ENCODE measurements at places on chromosomes 6 and 20.

DNA sequence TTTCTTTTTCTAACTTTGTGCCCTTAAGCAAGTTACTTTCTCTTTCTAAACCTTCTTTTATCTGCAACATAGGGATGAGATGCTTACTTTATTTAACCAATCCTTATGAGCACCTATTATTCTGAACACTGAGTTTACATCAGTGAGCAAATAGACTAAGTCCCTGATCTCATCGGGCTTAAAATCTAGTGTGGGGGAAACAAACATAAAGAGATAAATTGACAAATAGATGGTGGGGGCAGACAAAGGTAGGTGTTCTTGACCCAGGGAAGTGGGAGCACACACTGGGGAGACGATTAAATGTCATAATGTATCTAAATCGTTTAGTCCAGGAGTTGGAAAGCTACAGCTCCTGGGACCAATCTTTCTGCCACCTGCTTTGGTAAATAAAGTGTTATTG lies 129.6 kb downstream of the TFAP2C start:
- DNase-seq: no peak

- DNase-seq: peak; percentile 38
Observed at GRCh38 chr6:32700391-32701040, 34.1 kb upstream of the HLA-DQB1 start.

GRCh38 chr20:62305149-62305764 lies 2.5 kb downstream of the ADRM1 start:
- no peak for DNase-seq

DNA sequence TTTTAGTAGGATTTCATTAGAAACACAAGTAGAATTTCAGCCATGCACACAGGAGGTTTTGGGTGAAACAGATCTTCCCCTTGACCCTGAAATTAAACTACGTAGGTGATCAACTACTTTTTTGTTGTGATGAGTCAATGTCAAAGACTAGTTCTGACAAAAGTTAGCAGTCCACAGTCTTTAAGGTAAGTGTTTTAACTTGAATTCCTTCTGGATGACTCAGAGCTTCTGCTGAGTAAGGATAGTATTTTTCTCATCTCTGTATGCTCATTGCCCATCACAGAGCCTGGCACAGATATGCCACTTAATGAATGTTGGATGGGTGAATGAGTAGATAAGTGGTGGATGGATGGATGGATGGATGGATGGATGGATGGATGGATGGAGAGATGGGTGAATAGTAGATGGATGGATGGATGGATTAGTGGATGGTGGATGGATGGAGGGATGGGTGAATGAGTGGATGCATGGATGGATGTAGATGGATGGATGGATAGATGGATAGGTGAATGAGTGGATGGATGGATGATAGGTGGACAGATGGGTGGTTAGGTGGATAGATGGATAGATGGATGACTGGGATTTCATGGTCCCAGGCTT lies 165.3 kb downstream of the ZMYND8 start:
- no peak for DNase-seq

- no peak for DNase-seq
Observed at GRCh38 chr6:149284904-149285303, 32.6 kb upstream of the TAB2 start.

- DNase-seq: no peak
Observed at GRCh38 chr6:92341201-92341600, 1078.2 kb downstream of the EPHA7 start.

DNA sequence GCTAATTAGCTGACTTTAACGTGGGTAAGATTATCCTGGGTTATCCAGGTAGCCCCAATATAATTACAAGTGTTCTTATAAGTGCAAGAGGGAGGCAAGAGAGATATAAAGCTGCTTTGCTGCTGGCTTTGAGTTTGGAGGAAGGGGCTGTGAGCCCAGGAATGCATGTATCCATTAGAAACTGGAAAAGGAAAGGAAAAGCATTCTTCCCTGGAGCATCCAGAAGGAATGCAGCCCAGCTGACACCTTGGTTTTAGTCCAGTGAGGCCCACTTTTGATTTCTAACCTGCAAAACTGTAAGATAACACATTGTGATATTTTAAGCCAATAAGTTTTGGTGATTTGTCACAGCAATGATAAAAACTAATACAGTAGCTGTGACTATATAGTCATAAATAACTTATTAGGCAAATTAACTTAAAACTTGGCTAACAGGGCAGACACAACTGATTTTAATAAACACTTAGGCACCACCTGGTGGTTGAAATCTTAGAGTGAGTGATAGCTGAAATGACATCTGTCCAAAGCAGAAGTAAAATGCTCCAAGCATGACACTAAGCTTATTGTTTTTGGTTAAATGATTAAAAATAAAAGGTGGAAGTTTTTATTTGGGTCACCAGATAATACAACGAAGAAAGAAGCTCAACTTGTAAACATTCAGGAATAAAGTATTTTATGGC lies 35.6 kb downstream of the ADGRF4 start:
- peak; percentile 13 for DNase-seq

- DNase-seq: no peak
Observed at GRCh38 chr6:84018453-84019061, 15.0 kb upstream of the MRAP2 start.

- peak; percentile 20 for DNase-seq
Observed at GRCh38 chr6:89792881-89793280, 26.7 kb downstream of the MDN1 start.

GRCh38 chr6:155228546-155229166 lies 35.2 kb upstream of the CLDN20 start:
- no peak for DNase-seq

- DNase-seq: peak; percentile 60
Observed at GRCh38 chr6:1496836-1497760, 107.7 kb downstream of the FOXF2 start.

DNA sequence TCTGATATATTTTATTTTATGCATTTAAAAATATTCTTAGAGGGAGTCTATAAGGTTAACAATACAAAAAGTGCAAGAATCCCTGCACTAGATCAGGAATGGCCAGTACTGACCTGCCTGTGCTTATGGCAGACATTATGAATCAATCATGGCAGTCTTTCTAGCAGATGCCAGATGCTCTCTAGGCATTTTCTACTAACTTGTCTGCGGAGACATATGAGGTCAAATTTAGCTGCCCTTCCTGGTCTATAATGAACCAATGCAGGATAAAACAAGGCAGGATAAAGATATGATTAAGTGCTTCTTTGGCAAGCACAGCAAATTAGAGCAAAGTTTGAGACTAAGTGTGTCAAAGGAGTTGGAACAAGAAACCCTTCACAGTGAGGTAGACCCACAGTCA lies 46.6 kb upstream of the RNF24 start:
- no peak for DNase-seq

DNA sequence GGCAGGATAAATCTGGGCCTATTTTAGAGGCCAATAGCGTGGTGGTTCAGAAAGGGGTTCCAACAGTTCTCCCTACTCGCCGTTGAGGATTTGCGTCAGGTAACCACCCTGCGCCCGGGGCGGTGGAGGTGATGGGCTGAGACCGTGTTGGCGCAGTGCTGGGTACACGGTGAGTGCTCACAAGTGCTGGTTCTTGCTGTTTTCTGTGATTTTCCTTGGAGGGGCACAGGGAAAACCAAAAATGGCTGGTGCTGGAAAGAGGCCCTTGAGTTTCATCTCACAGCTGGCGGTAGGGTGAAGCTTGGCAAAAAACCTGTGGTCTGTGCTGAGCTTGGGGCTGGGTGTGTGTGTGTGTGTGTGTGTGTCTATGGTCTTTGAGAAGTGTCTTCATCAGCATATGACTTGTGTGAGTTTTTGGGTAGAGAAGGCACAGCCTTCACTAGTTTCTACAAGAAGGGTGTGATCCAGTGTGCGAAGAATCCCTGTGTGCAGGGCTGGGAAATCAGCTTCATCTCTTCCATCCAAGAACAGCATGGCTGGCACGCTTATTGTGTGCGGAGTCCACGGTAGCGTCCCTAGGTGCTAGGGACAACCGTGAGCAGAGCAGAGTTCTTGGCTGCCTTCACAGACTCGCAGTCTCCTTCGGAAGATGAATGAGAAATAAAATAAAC lies 35.3 kb upstream of the SCRT2 start:
- DNase-seq: no peak

- no peak for DNase-seq
Observed at GRCh38 chr6:15316754-15317153, 70.9 kb downstream of the JARID2 start.

DNA sequence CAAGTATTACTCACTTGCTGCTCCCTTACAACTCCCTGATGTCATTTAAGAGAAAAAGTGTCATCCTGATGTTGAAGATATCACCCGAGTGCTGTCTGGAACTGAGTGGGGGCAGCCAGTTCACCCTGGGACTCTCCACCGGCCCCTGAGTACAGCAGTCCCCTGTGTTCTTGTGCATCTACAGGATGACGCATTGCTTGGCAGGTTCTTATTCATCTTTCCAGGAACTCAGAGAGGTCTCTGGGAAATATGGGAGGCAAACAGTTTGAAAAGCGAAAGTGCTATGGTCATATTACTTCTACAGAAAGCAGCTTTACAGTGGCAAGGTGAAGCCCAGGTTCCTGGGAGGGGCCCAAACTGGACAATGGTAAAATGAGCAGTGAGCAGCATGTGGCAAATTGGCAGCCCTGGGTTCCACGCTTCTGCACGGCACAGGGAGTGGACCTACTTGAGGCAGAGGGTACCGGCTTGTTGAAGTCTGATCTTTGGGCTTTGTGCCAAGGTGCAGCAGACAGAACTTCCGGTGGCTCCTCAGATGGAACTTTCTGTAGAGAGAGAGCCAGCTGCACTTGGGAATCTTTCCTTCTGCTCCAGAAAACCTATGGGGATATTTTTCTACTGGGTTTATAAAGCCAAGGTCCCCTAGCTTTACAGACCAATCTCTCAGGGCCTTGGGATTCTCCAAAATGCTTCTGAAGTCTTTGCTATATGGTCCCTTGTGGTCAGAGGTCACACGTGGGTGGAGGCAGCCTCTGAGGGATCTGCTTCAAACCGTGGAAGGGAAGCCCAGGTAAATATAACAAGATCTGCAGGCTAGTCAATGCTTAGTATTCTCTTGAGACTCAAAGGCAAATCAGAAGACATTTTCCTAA lies 128.3 kb downstream of the MAP3K7 start:
- DNase-seq: no peak

DNA sequence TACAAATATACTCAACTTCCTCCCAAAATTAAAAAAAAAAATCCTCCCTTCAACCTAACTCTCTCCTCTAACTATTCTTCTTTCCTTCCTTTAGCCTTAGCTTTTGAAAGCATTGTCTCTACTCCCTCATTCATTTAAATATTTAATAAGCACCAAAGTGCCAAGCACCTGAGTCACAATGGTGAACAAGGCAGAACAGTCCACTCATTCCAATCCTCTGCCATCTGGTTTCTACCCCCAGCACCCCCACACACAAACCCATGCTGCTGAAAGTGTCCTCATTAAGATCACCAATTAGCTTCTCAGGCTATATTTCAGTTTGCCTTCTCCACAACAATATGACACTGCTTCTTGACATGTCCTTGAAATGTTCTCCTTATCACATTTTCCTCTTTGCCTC lies 76.3 kb downstream of the DTNBP1 start:
- DNase-seq: no peak

- DNase-seq: no peak
Observed at GRCh38 chr20:1803932-1804501, 91.2 kb upstream of the SIRPA start.

- no peak for DNase-seq
Observed at GRCh38 chr6:5941188-5941587, 65.5 kb downstream of the NRN1 start.

DNA sequence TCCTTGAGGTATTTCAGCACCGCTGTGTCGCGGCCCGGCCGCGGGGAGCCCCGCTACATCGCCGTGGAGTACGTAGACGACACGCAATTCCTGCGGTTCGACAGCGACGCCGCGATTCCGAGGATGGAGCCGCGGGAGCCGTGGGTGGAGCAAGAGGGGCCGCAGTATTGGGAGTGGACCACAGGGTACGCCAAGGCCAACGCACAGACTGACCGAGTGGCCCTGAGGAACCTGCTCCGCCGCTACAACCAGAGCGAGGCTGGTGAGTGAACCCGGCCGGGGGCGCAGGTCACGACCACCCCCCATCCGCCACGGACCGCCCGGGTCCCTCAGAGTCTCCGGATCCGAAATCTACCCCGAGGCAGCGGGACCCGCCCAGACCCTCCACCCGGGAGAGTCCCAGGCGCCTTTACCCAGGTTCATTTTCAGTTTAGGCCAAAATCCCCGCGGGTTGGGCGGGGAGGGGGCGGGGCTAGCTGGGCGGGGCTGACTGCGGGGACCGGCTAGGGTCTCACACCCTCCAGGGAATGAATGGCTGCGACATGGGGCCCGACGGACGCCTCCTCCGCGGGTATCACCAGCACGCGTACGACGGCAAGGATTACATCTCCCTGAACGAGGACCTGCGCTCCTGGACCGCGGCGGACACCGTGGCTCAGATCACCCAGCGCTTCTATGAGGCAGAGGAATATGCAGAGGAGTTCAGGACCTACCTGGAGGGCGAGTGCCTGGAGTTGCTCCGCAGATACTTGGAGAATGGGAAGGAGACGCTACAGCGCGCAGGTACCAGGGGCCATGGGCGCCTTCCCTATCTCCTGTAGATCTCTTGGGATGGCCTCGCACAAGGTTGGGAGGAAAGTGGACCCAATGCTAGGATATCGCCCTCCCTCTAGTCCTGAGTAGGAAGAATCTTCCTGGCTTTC lies 693 bp downstream of the HLA-F start:
- DNase-seq: no peak

- peak; percentile 27 for DNase-seq
Observed at GRCh38 chr6:20092071-20092566, 120.2 kb downstream of the MBOAT1 start.

DNA sequence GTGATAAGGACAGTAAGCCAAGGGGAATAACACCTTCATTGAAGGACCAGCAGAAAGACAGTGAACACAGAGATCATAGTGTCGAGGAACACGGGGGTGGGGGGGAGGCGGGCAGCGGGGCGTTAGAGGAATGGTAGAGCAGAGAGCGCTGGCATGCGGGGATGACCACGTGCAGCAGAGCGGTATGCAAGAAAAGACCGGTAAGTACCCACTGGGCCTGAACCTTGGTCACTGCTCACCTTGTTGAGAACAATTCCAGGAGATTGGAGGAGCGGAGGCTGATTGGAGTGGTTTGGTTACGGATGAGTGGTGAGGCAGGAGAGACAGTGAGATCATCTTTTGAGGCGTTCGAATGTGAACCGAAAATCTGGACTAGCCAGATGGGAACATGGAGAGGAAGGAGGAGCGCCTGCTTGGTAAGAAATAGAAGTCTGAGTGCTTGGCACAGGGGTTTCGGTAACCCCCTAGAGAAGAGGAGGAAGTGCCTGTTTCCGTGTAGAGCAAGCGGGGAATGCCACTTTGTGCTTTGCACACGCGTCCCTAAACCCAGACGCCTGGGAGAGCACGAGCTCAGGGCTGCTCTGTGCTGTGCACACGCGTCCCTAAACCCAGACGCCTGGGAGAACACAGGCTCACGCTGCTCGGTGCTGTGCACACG lies 70.0 kb downstream of the FAM120B start:
- DNase-seq: no peak

DNA sequence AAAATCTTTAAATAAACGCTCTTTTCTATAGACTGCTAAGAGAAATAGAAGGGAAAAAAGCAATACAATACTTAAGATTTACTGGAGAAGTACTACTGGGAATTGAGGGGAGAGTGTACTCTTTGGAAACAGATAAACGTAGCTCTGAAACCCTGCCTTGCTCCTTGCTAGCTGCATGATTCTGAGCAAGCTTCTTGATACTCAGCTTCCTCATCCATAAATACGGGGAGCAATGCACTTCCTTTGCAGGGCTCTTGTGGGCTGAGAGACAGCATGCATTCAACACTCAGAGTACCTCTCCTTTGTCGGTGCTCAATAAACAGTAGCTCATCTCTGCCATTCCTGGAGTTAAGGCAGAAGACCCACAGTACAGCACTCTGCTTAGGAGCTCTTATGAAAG lies 159.7 kb downstream of the BTBD9 start:
- no peak for DNase-seq

Measured in NCI-H2081 (cell line).